ENCODE measurements at places on chromosomes 1 and 21. TPM values are rescaled to one million over a fixed set of nuclear protein-coding genes. Genes with fewer than 3 reads are reported as not detected.

GRCh38 chr1:100942304-100943046 is 46.6 kb downstream of the SLC30A7 start:
- DNase-seq, result no peak

GRCh38 chr1:14866911-14867612 is 268.6 kb downstream of the KAZN start:
- DNase-seq, result no peak

DNA sequence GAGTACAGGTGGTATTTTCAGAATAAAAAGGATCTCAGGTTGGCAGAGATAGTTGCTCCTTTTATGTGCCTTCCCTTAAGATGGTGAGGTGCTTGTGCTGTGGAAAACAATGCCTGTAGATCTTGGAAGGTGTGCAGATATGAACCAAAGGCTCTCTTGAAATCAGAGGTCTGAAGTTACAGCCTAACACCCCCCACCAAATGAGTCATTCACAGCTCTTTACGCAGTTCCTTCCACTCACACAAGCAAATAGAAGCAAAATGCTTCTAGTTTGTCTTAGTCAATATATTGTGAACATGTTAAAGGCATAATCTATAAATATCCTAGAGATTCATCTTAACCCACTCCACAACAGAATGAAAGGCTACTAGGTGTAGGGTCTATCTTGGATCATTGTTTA is 128.9 kb upstream of the NR5A2 start:
- DNase-seq, result peak; percentile 41

DNA sequence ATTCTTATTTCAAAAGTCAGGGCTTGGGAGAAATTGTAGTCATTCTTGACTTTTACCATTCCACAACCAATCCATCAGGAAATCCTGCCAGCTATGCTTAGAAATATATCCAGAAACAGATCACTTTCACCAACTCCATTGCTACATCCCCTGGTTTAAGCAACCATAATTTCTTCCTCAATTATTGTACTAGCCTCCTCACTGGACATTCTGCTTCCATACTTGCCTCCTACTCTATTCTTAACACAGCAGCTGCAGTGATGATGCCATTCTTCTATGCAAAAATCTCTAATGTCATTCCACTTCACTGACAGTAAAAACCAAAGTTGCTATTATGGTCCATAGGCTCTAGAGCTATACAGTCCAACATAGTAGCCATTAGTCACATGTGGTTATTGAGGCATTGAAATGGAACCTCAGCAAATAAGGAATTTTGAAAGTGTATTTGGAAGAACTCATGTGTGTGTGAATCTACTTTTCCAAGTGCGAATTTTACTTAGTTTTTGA is 110.7 kb upstream of the KIAA0040 start:
- no peak for DNase-seq

DNA sequence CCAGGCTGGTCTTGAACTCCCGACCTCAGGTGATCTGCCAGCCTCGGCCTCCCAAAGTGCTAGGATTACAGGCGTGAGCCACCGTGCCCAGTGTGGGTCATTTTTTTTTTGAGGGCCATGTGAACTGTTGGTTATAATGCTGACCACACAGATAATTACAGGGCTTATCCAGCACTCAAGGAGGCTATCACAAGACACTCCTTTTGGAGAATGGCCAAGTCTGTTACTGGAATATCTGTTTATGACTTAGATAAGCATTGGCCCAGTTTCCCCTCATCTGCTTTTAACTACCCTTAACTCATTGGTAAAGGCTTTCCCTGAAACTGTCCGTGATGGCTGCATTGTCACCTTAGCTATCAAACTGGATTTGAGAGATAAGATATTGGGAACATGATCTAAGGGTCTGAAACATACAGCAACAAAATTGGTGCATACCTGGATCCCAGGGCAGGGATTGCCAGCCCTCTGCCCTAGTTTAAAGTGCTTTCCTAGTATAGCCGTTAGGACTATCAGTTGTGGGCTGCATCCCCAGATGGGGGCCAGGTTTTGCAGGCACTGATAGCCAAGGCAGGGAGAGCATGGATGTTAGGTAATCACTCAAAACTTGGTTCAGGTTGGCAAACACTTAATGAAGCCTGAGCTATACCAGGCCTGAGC is 15.6 kb downstream of the SZT2 start:
- no peak for DNase-seq

GRCh38 chr1:218324226-218324580 is 20.9 kb upstream of the TGFB2 start:
- DNase-seq, result no peak

DNA sequence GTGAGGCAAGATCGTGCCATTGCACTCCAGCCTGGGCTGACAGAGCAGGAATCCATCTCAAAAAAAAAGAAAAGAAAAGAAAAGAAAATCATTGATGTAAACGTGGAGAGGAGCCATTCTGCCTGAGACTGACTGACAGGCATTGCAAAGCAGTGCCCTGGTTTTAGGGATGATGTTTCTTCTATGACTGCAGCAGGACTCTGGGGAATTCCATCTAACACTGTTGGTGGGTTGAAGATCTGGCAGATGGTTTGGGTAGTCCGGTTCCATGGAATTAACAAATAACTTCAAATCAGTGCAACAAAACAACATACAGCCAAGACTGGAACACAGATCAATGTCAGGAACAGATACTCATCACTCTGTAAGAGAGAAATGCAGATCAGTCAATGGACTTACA is 17.8 kb upstream of the LAMC2 start:
- no peak for DNase-seq

SLAMF9 gene
- total RNA-seq, result not detected

SMPDL3B gene
- total RNA-seq, result 0.60 TPM

SLC45A1 gene
- total RNA-seq, result 1.2 TPM

TAL1 gene
- 58.1 TPM for total RNA-seq

Data from lung microvascular endothelial cell (primary cell).